Progenitor cell of endocrine pancreas (in vitro differentiated cells): ENCODE measurements at places on chromosomes 7 and 10. TPM values are rescaled to one million over a fixed set of nuclear protein-coding genes. Genes with fewer than 3 reads are reported as not detected.

DNA sequence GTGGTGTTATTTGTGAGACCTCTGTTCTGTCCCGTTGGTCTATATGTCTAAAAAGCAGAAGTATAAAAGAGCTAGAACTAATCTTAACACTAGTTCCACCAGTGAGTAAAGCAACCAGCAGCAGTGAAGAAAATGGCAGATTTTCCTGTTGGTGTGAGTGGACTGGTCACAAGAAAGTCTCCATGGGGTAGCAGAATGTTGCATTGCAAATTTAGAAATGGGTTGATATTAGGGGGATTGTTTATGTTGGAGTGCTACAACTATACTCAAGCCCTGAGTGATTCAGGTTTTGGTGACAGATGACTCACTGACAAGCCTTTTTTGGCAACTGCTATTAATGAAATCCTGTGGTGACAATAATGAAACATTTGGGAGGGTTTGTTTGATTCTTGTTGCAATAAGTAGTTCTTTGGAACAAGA is 5.6 kb downstream of the AVL9 start:
- DNase-seq, result no peak

- DNase-seq, result no peak
Observed at GRCh38 chr7:105589356-105590077, 8.2 kb upstream of the EFCAB10 start.

- no peak for DNase-seq
Observed at GRCh38 chr10:101403161-101403560, 49.2 kb downstream of the BTRC start.

- no peak for DNase-seq
Observed at GRCh38 chr10:33388382-33388781, 53.9 kb upstream of the NRP1 start.

GRCh38 chr7:56091591-56091990 is 1.2 kb downstream of the PHKG1 start:
- DNase-seq, result no peak

- no peak for DNase-seq
Observed at GRCh38 chr7:92366730-92367129, 80.6 kb upstream of the GATAD1 start.

DNA sequence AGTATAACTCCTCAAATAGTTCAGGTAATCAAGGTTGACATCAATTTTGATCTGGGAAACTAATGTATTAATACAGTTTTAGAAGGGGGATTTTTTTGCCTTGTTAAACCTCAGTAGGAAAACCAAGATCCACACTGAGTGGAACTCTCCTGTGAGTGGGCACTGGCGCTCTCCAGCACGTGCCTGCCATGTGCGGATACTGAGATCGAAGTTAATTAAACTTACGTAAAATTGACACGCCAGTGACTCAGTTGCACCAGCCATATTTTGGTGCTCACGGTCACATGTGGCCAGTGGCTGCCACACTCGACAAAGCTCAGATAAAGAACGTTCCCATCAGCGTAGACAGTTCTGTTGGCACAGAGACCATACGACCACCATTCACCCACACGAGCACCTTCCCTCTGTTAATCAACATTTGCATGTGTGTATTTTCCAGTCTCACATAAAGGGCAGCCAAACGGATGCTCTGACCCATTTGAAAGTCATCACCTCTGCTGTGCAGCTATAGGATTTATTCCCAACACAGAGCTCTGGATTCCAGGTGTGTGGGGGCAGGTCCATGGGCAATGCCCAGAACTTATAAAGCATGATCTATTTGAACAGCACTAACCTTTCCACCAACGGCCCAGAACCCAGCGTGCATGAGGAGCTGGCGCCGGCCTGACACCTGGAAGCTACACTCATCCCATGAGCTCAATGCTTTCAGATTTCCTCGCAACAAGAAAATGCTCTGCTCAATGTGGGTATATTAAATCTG is 77.7 kb downstream of the VIPR2 start:
- DNase-seq, result no peak

DNA sequence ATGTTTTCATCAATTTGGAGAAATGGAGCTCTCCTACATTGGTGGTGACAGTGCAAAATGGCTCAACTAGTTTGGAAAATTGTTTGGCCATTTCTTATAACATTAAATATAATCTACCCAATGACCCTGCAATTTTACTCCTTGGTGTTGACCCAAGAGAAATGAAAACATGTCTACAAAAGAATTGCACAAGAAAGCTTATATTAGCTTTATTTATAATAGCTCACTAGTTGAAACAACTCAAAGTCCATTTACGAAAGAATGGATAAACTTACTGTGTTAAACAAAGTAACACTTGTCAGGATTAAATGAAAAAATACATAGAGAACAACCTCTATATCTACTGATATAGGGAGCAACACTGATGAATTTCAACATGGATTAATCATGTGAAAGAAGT is 539.9 kb downstream of the DNAJB9 start:
- no peak for DNase-seq

DNA sequence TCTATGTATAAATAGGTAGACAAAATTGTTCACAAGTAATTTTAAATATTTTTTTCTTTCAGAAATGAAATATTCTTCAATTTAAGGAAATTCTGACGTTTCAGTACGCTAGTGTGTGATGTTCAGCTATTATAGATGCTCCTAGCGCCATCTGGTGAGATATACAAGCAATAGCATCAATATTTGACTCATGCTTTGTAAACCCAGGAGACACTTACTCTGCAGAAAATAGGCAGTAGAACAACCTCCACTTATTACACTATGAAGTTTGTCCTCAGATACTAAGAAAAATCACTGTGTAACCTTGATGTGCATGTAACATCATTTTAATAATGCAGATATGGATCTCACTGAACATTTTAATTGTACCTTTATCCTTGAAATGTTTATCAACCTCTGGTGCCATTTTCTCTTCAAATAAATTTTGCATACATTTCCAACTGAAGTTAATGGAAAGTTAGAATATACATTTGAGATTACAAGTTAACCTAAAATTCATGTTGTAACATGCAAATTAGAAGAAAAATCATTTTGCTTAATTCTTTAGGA is 151.5 kb upstream of the FAM3C start:
- DNase-seq, result no peak

DNA sequence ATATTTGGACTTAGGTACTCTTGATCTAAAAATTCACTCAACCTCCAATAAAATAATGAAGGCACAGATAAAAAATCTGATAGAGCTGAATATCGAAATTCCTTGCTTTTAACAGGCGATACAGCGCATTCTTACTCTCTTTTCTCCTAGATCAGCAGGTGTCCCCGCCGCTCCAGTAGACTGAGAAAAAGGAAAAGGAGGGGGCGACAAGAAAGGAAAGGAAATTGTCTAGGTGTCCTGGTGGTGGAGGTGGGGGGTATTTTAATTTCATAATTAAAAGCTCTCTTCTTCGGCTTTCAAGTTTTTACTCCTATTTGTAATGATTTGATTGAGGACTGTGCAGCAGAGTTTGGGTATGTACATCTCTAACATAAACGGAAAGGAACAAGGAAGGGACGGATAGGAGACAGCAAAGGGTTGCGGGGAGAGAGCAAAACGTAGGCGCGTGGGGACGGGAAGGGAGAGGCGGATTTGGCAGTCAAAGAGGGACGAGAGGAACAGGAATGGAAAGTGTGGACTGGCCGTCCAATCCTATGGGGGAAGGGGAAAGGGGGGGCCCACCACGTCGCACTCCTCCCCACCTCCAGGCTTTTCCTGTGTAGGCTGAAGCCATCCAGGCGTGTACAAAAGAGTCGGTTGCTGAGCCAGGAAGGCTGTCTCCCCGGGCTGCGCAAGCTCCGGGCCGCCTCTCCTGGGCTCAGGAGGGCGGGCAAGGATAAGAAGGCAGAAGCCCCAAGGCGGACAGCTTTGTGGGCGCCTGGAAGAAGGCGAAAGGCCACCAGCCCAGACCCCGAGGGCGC is 875 bp upstream of the HECTD2 start:
- peak; percentile 57 for DNase-seq

Gene FAM185A
- total RNA-seq, result 13.9 and 19.4 TPM in 2 replicates

Gene STAMBPL1
- 1.3 TPM in 2 replicates for total RNA-seq

Gene HECW1
- total RNA-seq, result 0.09 and 0.50 TPM in 2 replicates
